Esophagus mucosa (tissue), 1 donor: ENCODE measurements at places on chromosomes 7 and 10. TPM values are rescaled to one million over a fixed set of nuclear protein-coding genes. Genes with fewer than 3 reads are reported as not detected.

GRCh38 chr10:114077815-114078219 lies 34.2 kb downstream of the ADRB1 start:
- no peak for ATAC-seq

DNA sequence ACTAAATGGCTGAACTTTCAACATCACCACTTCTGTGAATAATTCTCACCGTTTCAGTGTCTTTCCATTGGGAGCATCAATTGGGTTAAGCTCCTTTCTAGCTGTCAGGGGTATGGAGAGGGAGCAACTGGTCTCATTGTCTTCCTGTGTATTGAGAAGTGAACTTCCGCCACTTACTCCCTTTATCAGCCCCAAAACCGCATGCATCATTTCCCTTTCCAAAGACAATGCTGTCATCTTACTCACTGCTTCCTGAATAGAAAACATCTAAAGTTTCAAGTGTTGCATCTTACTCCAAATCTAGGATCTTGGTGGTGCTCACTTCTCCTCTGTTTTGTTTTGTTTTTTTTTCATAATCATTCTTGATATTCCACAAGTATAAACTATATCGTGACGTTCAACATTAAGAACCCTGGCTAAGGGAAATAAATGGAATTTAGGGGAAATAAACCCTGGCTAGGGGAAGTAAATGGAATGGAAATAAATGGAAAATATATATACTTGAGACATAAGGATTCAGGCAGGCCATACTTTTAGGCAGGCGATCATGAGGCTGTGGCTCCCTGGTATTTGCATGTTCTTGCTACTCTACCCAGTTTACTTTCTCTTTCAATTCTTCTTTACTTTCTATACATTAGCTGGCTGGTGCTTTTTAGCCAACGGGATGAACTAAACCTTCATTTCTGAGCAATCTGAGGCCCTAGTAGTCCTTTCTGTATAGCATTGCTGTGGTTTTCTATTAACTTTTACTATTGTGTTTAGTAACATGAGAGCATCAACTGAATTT lies 371.9 kb downstream of the BMPER start:
- ATAC-seq, result no peak

The GIMAP4 gene
- 3.4 TPM for total RNA-seq

The ARHGAP22 gene
- 1.6 TPM for total RNA-seq
